Right atrium auricular region (tissue), 2 donors: ENCODE measurements at places on chromosomes 13 and 19. TPM values are rescaled to one million over a fixed set of nuclear protein-coding genes. Genes with fewer than 3 reads are reported as not detected.

The LRRC25 gene
- 2.6 TPM for total RNA-seq

The CACNA1A gene
- 0.48 TPM for total RNA-seq

The UBE2S gene
- total RNA-seq: 19.1 TPM

The LIM2 gene
- not detected for total RNA-seq

DNA sequence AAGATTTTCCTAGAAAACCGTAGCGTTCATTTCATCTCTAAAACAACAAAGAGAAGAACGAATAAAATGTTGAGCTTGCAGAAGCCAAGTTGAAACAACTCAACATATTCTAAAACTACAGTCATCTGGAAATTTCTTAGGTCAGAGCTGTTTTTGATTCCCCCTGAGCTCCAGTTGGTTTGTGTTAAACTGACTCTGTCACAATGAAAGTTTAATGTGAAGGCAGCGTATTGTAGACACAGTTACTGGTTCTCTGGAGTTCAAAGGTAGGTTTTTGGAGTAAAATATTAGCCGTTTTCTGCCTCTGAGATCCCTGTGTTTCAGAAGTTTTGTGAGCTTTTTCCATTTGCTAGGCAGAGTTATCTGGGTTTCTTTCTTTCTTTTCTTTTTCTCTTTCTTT lies 2.2 kb downstream of the ARHGEF7 start:
- peak overlapping the region; percentile 17 for H3K27ac ChIP-seq
- peaks cover 15% of the 10 kb centered on the region for H3K4me1 ChIP-seq
- H3K36me3 ChIP-seq: no peaks in the 10 kb centered on the region
- no peaks in the 10 kb centered on the region for H3K27me3 ChIP-seq
- H3K4me3 ChIP-seq: no peak overlapping the region

- no peak overlapping the region for H3K4me3 ChIP-seq
- DNase-seq: no peak
- H3K4me1 ChIP-seq: no peaks in the 10 kb centered on the region
- no peaks in the 10 kb centered on the region for H3K36me3 ChIP-seq
- no peak overlapping the region for H3K27ac ChIP-seq
- no peaks in the 10 kb centered on the region for H3K27me3 ChIP-seq
These were observed 534.4 kb downstream of the IRS2 start for GRCh38 chr13:109251956-109252355.

GRCh38 chr13:97659602-97660001 lies 225.6 kb downstream of the RAP2A start:
- DNase-seq: no peak
- H3K27ac ChIP-seq: no peak overlapping the region
- no peaks in the 10 kb centered on the region for H3K27me3 ChIP-seq
- H3K36me3 ChIP-seq: no peaks in the 10 kb centered on the region

- no peak overlapping the region for H3K27ac ChIP-seq
- H3K4me3 ChIP-seq: no peak overlapping the region
- no peak for DNase-seq
- H3K27me3 ChIP-seq: no peaks in the 10 kb centered on the region
- peaks cover 21% of the 10 kb centered on the region for H3K4me1 ChIP-seq
- peaks cover 75% of the 10 kb centered on the region for H3K36me3 ChIP-seq
These were observed 56.0 kb downstream of the EPS15L1 start for GRCh38 chr19:16415806-16416205.

GRCh38 chr19:11165486-11166030 lies 10.0 kb upstream of the SPC24 start:
- no peak overlapping the region for H3K4me3 ChIP-seq
- DNase-seq: peak; percentile 71
- H3K4me1 ChIP-seq: peaks cover 36% of the 10 kb centered on the region
- H3K27ac ChIP-seq: peak overlapping the region; percentile 80
- no peaks in the 10 kb centered on the region for H3K27me3 ChIP-seq

- no peak for DNase-seq
- peak overlapping the region; percentile 65 for H3K27ac ChIP-seq
- no peaks in the 10 kb centered on the region for H3K27me3 ChIP-seq
- peaks cover 76% of the 10 kb centered on the region for H3K36me3 ChIP-seq
These were observed 43.3 kb downstream of the EPS15L1 start for GRCh38 chr19:16428372-16429036.

GRCh38 chr13:66349966-66350365 lies 880.2 kb downstream of the PCDH9 start:
- H3K4me1 ChIP-seq: peaks cover 27% of the 10 kb centered on the region
- H3K27me3 ChIP-seq: no peaks in the 10 kb centered on the region
- DNase-seq: no peak
- H3K4me3 ChIP-seq: no peak overlapping the region
- no peaks in the 10 kb centered on the region for H3K36me3 ChIP-seq

GRCh38 chr13:108787700-108788414 lies 158.4 kb downstream of the MYO16 start:
- no peak overlapping the region for H3K27ac ChIP-seq
- DNase-seq: no peak
- no peaks in the 10 kb centered on the region for H3K27me3 ChIP-seq
- no peaks in the 10 kb centered on the region for H3K4me1 ChIP-seq
- H3K4me3 ChIP-seq: no peak overlapping the region

- no peak overlapping the region for H3K27ac ChIP-seq
- H3K36me3 ChIP-seq: no peaks in the 10 kb centered on the region
- no peak overlapping the region for H3K4me3 ChIP-seq
These were observed 92.5 kb downstream of the UQCRFS1 start for GRCh38 chr19:29120466-29120865.

- DNase-seq: no peak
- no peak overlapping the region for H3K4me3 ChIP-seq
- H3K4me1 ChIP-seq: peaks cover 18% of the 10 kb centered on the region
- peaks cover 9% of the 10 kb centered on the region for H3K27me3 ChIP-seq
- H3K27ac ChIP-seq: no peak overlapping the region
- H3K36me3 ChIP-seq: no peaks in the 10 kb centered on the region
These were observed 4.3 kb upstream of the VSTM2B start for GRCh38 chr19:29521291-29522075.

GRCh38 chr19:12796146-12797071 lies 5.1 kb downstream of the JUNB start:
- peak overlapping the region; percentile 13 for H3K27ac ChIP-seq
- no peak overlapping the region for H3K4me3 ChIP-seq
- peak; percentile 87 for DNase-seq
- H3K27me3 ChIP-seq: no peaks in the 10 kb centered on the region
- H3K4me1 ChIP-seq: peaks cover 30% of the 10 kb centered on the region

GRCh38 chr13:32629866-32630265 lies 43.6 kb downstream of the PDS5B start:
- H3K27ac ChIP-seq: no peak overlapping the region
- H3K27me3 ChIP-seq: no peaks in the 10 kb centered on the region
- no peak for DNase-seq
- H3K36me3 ChIP-seq: no peaks in the 10 kb centered on the region
- H3K4me3 ChIP-seq: no peak overlapping the region
- H3K4me1 ChIP-seq: peaks cover 12% of the 10 kb centered on the region

- H3K4me3 ChIP-seq: no peak overlapping the region
- H3K27ac ChIP-seq: no peak overlapping the region
- no peak for DNase-seq
- H3K36me3 ChIP-seq: no peaks in the 10 kb centered on the region
These were observed 65.7 kb upstream of the C13orf46 start for GRCh38 chr13:114039471-114040141.

DNA sequence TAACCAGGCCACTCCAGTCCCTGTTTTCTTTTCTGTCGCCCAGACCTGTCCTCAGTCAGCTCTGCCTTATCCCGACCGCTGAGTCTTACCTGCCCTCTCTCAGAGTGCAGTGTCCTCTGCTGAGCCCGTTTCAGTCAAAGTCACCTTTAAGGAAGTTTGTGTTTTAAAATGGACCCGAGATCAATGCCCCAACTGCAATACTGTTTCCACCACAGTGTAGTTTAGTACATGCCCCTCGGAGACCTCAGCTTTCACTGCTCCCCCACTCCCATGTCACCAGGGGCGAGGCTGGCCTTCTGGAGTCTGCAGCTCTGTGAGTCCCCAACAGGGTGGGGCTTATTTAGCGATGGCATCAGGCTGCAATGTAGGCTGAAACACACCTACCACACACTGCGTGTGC lies 248.4 kb upstream of the TSHZ3 start:
- no peaks in the 10 kb centered on the region for H3K4me1 ChIP-seq
- H3K4me3 ChIP-seq: no peak overlapping the region
- DNase-seq: no peak
- no peaks in the 10 kb centered on the region for H3K27me3 ChIP-seq
- no peak overlapping the region for H3K27ac ChIP-seq
- H3K36me3 ChIP-seq: no peaks in the 10 kb centered on the region
